ENCODE measurements at places on chromosomes 3 and 15.
A peak's percentile ranks its signal among the peaks of the same experiment; 100 is the strongest.

GRCh38 chr3:171225165-171225564, 198.6 kb upstream of the SLC2A2 start:
- no peak for DNase-seq

GRCh38 chr3:53044711-53045517, 959 bp downstream of the SFMBT1 start:
- DNase-seq: peak; percentile 45

DNA sequence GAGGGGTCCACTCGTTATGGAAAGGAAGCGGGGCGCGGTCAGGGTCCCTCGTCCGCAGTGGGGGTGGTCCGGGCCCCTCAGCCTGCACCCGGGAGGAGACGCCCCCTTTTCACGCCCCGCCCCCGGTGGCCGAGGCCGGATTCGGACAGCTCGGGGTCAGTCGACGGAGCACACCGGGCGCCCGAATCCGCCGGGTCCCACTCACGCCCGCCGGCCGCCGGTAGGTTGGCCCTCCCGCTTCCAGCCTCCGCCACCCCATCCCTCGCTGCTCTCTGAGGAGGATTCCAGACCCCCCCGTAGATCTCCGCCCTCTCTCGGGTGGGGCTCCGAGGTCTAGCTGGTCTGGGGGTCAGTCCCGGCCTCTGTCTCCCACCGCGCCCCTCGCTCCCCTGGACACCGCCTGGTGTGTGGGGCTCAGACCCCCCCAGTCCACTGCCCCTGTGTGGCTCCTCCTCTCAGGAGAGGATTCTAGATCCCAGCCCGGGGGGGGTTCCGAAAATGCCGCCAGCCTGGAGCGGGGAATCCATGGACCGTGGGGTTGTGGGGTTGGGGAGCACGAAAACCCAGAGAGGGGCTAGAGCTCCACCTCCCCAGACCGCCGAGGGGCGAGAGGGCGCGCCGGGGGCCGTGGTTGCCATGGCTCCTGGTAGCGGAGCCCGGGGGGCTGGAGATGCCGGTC, 725 bp downstream of the CHL1 start:
- DNase-seq: no peak

DNA sequence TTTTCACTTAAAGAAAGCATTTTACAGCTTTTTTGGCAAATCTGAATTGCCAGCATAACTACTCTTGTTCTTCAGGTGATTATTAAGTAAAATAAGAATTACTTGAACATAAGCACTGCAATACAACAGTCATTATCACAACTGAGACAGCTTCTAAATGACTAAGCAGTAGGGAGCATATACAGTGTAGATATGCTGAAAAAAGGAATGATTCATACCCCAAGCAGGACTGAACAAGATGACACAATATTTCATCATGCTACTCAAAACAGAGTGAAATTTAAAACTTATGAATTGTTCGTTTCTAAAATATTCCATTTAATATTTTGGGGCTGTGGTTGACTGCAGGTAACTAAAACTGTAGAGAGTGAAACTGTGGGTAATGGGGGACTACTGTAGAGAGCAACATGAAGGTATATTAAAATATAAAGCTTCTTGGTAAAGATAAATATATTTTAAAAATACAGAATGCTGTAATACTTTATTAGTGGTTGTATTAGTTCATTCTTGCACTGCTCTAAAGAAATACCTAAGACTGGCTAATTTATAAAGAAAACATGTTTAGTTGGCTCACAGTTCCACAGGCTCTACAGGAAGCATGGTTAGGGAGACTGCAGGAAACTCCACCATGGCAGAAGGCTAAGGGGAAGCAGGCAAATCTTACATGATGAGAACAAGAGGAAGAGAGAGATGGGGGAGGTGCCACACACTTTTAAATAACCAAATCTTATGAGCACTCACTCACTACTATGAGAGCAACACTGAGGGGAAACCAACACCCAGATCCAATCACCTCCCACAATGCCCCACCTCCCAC, 84.8 kb downstream of the DCLK3 start:
- DNase-seq: peak; percentile 46

DNA sequence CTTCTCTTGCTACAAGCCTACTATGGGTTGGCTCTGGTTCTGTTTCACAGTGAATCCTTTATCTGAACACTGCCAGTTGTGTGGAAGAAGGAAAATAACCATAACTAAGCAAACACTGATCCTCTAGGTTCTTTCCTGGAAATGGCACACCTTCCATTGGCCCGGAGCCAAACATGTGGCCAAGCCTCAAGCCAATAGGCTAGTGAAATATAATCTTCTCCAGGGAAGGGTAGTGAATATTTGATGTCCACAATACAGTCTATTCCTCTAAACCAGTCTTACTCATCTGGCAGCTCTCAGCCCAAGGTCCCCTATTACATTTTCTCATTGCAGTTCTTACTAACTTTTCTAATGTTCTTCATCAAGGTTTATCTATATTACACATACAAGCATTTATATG, 921.3 kb downstream of the TUSC7 start:
- no peak for DNase-seq

DNA sequence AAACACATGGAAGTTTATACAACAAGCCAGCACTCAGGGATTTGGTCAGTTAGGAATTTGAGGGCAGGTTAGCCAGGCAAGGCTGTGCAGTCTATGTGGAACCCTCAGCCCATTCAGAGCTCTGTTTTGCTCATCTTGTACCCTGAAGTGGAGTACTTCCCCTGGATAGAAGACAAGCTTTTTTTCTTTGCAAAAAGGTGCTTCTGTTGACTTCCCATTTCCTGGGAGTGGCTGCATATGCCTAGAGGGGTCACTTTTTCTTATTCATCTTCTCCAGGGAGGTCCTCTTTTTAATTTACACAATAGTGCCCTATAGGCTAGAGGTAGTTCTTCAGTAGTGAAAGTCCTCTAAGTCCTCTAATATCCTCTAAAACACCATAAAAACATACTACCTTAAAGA, 225.0 kb upstream of the P2RY1 start:
- DNase-seq: no peak

GRCh38 chr3:105806359-105806758, 62.5 kb downstream of the CBLB start:
- DNase-seq: peak; percentile 68

GRCh38 chr3:127204841-127205582, 12.1 kb downstream of the PRR23E start:
- DNase-seq: no peak

DNA sequence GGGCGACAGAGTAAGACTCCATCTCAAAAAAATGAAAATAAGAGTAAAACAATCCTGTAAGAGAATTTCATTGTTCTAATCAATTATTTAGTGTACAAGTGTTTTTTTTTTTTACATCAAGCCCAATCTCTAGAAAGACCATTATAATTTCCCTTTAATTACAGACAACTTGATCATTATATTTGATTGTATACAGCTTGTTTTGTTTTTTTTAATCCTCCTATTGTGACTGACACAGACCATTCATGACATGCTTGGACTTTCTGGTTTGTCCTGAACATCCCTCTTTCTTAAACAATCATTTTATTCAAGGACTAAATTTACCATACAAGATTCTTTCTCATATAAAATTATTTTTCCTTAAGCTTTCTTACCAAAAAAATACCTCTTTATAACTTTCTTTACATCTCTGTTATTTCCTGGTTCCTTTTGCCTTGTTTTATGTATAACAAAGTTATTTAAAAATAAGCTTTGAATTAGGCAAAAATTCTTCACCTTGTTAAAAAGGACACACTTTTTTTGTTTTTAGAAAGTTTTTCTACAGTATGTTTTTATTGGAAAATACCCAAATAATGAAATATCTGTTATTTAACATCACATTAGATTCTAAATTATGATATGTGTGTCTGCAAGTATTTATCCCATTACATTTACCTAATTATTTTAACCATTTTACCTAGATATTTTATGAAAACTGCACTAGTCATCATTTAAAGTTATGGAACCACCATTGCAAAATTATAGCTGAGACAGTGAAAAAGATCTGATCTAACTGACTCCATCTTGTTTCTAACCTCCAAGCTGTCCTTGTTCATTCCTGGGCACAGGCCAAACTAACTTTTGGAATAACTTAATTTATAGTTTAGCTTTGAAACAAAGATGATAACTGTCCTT, 26.1 kb upstream of the GFM1 start:
- DNase-seq: no peak

DNA sequence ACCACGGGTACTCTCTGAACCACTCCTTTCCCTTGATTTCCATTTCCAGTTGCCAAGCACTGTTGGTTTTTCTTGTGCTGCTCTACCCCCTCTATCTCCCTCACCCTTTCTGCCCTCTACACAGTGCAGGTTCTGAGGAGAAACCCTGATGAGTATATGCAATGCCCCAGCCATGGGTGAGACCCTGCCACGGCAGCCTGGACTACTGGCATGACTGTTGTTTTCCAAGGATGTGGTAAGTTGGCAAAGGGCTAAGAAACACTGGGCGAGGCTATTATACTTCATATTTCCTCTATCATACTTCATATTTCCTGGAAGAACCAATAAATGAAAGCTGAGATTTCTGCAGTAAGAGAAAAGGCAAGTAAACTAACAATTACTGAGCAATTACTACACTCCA, 27.9 kb downstream of the CHAC1 start:
- DNase-seq: no peak

DNA sequence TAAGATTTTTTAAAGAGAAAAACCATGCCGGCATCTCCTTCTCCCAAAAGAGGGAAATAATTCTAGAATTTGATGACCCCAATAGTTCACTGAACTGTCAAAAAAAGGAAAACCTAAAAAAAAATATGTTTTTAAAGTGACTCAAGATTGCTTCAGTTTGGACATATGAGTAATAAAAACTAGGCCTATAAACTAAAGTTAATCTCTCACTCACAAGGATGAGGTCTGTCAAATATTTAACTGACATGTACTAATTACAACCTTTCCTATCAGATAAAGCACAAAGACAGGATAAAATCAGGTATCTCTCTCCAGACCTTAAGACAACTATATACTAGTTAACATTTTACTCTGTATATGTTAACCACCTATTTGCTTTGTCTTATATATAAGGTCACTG, 231.9 kb downstream of the NSUN3 start:
- no peak for DNase-seq

GRCh38 chr3:159008401-159008800, 206.5 kb downstream of the MFSD1 start:
- DNase-seq: no peak

- DNase-seq: no peak
These were observed 43.1 kb upstream of the SLC24A5 start for GRCh38 chr15:48077616-48078184.

DNA sequence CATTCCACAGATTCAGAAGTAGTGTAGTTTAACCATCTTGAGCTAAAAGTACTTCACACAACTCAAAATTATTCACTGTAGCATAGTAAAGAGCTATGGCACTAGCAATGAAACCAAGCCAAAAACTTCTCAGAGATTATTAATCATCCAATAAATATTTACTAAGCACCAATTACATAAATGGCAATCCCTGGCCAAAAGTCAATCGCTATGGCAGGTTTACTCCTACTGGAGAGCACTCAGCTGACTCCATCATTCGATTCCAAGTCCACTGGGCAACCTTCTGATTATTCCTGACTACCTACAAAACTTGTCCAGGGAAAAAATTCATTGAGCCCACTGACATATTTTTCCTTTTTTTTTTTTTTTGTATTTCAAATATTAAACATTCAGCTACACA, 23.9 kb downstream of the ATP13A3 start:
- DNase-seq: no peak

DNA sequence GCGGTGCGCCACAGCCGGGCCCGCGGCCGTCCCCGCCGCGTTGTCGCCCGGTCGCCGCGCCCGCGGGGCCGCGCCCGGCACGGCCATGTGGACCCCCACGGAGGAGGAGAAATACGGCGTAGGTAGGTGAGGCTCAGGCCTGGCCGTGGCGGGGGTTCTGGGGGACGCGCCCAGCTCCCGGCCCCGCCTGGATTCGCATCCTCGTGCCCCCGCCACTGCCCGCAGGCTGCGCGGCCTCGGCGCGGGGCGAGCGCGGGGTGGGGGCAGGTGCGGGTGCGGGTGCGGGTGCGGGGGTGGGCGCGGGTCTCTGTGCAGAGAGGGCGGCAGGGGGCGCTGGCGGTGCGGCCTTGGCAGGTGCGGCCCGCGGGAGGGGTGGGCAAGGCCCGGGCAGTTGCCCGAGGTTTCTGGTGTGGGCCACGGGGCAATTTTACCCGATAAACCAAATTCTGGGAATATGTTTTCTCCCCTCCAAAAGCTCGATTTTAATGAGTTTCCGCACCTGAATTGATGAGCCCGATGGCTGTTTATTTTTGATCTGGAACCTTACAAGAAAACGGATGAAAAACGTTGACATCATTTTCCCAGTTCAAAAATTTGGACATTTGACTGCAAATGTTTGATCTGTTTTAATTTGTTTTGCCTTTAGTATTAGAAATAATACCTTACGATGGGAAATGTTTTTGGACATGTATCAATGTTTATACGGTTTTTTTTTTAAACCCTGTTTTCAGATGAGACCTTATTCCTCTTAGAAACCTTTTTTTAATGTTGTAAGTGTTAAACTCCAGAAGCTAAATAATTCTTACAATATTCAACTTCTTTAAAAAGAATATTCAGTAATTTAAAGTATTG, 678 bp downstream of the DOCK3 start:
- no peak for DNase-seq

DNA sequence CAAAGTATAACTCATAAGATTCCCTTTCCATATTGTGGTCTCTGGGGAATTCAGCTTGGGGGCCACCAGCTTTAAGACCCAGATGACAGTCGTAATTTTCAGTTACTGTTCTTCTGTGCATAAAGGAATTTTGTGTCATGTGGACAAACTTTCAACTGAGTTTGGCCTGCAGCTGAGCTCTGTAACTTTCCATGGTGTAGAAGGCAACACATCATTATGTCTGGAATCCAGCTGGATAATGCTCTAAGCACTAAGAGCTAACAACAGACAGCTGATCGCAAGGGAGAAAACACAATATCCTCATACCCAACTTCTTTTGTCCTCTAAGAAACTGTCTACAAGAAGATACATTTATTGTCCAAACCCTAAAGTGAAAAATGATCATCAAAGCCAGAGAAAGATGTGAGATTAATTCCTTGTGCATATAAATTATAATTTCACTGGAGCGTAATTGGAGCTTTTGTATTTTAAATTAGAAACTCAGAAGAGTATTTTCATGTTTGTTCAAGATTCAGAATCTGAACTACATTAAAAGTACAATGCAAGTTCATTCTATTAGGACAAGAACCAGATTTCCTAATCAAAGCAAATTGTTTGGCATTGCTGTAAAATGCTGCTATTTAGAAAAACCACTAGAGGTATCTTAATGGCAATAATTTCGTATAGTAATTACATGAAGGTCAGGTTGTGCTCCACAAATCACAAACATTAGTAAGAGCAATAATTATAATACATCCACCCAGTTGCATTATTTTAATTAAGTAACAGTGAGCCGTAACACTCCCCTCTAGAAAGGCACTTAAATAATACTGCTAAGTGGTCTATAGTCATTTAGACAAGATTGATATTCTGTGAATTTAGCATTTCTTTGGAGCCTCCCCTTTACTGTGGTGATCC, 218.8 kb downstream of the ATP8B4 start:
- no peak for DNase-seq

DNA sequence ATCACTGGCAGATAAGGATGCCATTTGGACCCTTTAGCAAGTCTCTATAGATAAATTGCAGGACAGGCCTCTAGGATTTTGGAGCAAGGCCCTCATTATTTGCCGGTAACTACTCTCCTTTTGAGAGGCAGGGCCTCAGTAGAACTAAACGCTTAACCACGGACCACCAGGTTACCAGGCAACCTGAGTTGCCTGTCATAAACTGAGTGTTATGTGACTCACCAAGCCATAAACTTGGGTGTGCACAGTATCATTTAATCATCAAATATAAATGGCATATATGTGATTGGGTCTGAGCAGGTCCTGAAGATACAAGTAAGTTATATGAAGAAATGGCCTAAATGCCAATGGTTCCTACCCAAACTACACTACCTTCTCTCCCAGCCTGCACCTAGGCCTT, 93.2 kb downstream of the BCHE start:
- DNase-seq: no peak
